ENCODE measurements at places on chromosomes 11 and 22.

GRCh38 chr11:60594998-60595642 is 79.9 kb downstream of the MS4A13 start:
- no peak for DNase-seq

DNA sequence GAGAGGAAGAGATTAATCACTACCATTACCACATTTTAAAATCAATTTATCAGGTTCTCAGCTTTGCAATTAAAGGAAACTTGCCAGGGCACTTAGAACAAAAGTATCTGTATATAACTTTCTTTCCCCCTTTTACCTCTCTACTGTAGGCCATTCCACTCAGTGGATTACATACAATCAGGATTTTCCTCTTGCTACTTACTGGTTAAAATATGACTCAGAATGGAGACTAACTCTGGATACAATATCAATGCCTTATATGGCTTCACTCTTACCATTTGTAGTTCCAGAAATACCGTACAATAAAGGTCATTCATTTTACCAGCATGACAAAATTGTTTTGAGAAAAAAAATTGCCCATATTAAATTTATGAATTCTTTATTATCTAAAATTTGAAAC is 706.8 kb downstream of the KCNA4 start:
- no peak for DNase-seq

DNA sequence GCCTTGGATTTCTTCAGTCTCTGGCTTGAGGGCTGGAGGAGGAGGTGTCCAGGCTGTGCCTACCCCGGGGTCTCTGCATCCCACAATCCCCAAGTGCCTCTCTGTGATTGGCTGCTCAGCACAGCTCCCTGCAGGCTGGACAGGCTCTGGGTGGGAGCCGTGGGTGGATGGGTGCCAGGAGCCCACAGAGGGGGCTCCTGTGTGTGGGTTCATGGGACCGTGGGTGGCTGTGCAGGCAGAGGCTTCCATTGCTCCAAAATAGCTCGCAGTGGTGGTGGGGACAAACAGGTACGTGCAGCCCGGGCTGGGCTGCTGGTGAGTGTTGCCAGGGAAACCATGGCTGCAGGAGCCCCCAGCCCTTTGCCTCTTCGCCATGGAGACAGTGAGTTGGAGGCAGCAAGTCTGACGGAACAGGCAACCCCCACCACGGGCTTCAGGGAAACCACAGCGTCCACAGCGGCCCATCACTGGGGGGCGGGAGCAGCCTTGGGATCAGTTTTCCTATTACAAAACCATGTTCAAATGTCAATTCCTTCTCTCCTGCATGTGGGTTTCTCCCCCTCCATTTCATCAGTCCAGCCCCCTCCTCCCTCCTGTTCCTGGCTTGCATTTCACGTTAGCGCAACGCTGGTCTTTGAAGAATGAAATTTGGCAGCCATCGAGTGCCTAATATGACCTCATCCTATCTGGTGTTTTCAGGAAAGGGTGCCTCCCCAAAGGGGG is 155.2 kb downstream of the TRIM29 start:
- peak; percentile 11 for DNase-seq

- DNase-seq: no peak
Observed at GRCh38 chr11:115085461-115086210, 407.3 kb downstream of the NXPE2 start.

GRCh38 chr11:15562230-15562629 is 447.5 kb downstream of the INSC start:
- DNase-seq: no peak

GRCh38 chr11:94759522-94759921 is 8.6 kb upstream of the AMOTL1 start:
- no peak for DNase-seq

GRCh38 chr11:20448834-20449233 is 61.3 kb downstream of the PRMT3 start:
- no peak for DNase-seq

- DNase-seq: no peak
Observed at GRCh38 chr11:68956142-68956541, 24.6 kb downstream of the MRGPRD start.

- no peak for DNase-seq
Observed at GRCh38 chr11:92819830-92820229, 149.6 kb upstream of the MTNR1B start.

GRCh38 chr11:85823816-85824215 is 12.9 kb upstream of the SYTL2 start:
- DNase-seq: no peak

GRCh38 chr11:130894322-130895025 is 21.8 kb downstream of the SNX19 start:
- DNase-seq: peak; percentile 61

GRCh38 chr11:72568861-72569260 is 105.4 kb downstream of the PDE2A start:
- DNase-seq: no peak

DNA sequence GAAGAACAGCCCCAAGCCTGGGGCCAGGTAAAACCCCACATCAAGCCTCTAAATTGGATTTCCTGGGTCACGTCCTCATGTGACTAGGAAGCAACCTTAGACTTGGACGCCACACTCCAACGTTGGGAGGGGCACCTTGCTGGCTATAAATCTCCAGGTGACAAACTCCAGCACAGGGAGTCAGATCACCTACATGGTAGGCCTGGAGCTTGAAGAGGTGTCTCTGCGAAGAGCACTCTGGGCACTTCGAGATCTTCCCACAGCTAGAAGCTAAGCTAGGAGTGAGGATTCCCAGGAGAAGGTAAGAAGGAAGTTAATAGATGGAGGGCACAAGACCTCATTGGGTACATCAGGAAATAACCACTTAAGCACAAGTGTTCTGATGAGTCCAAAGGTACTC is 77.1 kb upstream of the GNAZ start:
- DNase-seq: no peak

DNA sequence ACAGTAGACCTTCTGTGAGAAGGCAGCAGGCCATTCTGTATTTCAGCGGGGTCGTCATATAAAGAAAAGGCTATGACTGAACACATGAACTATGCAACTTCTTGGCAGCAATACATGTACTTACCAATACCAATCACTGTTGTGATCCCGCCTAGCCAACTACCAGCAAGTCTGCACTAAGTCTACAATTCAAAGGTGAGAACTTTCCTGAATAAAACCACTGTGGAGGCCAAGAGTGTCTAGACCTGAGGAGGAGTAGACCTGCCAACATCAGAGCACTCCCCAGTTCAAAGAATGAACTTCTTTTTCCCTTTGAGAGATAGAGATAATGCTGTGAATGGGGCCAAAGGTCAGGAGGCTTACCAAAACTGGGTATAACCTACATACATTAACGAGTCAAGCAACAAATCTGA is 108.2 kb downstream of the SIK3 start:
- no peak for DNase-seq

- DNase-seq: peak; percentile 12
Observed at GRCh38 chr11:44950031-44950624, 555 bp downstream of the TP53I11 start.

DNA sequence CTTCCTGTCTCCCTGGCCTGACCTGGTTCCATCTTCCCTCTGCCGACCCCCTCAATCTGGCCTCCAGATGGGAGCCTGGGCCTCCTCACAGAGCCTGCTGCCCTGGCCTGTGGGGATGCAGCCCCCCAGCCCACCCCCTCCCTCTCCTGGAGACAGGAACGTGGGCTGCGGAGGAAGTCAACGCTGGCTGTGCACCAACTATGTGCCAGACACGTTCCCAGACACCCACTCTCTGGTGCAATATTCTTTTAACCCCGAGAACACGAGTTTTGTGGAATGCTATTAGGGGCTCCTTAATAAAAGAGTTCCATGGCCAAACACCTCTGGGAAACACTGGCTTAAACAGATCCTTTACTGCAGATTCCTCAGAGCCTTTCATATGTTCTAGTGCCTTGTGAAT is 15.9 kb downstream of the WNT11 start:
- DNase-seq: no peak

DNA sequence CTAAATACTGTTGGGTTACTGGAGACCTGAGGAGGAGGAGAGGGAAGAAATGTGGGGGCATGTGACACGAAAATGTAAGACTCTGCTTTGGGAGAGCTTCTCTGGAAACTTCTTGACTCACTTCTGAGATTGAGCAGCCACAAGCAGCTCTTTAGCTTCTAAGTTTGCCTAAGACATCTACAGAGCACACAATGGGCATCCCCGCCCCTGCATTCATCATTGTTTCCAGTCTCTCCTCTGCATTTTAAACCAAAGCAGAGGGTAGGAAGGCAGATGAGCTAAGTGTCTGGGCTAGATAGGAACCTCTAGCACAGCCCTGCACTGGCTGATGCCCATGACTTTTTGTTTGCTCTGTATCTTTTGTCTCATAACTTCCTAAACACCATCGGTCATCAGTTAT is 2.1 kb upstream of the OR52D1 start:
- no peak for DNase-seq

DNA sequence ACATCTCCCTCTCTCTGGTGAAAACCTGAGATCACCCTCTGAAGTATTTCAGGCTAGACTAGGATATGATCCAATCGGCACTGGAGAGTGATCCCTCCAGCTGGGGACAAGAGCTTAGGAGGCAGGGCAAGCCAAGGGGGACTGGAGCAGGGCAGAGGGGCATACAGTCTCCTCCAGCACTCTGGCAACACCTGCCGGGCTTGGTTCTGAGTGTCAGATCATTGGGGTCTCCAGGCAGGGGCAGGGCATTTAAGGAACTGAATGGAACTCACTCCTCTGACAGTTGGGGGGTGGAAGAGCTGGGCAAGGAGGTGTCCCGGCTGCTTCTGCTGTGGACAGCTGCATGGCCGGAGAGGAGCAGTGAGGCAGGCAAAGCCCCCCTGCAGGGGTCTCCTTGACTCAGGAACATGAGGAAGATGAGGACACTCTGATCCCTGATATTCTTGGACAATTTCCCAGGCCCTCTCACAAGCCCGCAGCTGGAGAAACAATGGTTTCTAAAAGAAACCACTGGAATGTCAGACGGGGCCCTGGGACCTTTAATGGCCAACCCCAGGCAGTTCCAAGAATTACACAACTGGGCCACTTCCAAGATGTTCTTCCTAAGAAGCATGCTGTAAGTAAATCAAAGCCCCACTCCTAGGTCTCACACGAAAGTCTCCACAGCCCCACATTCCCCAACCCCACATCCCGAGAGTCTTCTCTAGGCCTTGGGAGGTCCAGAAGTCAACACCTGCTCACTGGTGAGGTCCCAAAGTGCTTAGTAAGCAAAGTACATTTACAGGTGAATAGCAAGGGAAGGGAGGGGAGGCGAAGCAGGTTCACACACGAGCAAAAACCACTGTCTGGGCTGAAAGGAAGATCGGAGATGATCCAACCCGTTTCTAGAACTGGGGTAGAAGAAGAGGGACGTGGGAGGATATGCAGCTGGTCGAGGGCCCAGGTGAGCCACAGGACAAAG is 1.2 kb upstream of the CCDC86 start:
- no peak for DNase-seq

DNA sequence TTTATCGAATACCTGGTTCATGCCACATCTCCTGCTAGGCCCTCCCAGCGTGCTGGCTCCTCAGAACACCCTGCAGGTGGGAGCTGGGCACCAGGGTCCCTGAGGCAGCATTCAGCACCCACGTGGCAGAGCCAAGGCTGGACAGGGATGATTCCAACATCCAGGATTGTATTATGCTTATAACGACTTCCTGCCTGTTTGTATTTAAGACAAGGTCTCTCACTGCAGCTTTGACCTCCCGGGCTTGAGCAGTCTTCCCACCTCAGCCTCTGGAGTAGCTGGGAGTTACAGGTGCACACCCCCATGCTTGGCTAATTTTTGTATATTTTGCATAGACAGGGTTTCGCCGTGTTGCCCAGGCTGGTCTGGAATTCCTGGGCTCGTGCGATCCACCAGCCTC is 64.7 kb upstream of the WNT7B start:
- DNase-seq: no peak

DNA sequence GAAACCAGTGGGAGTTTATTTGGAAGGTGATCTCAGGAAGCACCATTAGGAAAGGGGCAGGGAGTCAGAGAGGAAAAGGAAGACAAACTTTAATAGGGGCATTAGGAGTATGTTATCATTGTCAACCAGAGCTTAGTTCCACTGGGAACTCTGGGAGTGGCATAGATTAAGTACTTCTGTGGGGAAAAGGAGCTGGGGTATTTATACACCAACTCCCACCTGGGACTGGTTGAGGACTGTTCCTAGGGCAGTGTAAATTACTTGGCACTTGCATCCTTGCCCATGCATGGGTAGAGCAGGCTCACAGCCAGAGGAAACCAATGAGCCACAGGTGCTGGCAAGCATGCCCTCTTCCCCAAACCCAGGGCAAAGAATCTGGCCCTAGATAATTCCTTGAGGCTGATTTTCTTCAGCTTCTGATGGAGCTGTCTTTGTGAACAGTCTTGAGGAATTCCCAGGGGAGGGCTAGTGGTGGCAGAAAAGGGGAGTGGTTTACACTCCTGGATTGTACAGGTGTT is 541.2 kb downstream of the MIAT start:
- no peak for DNase-seq

- peak; percentile 53 for DNase-seq
Observed at GRCh38 chr11:68137833-68138232, 16.6 kb upstream of the CHKA start.

GRCh38 chr11:61277186-61278000 is 17.7 kb downstream of the VWCE start:
- no peak for DNase-seq

- no peak for DNase-seq
Observed at GRCh38 chr22:41911001-41911611, 3.8 kb downstream of the SHISA8 start.

DNA sequence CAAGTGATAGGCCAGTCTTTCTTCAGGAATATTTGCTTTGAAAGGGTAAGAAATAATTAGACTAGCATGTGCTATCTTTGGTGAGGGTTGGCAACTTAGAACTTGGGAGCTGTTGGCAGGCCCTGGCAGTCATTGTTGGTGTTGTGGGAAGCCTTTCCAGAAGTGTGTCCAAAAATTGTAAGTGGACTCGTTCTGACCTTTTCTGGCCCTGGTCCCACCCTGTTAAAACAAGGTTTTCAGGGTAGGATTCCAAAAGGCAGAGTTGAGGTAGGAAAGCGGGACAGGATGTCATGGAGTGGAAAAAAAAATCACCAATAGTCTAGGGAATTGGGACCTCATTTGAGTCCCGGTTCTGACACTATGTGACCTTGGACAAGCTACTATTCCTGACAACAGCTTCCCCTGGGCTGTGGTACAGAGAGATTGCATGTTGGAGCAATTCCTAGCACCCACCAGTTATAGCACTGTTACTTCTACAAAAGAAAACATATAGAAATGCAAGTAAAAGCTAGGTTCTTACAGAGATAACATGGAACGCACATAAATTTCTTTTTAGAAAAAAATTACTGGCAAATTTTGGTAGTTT is 299.3 kb upstream of the DDI1 start:
- DNase-seq: no peak

GRCh38 chr11:85709941-85710702 is 24.1 kb upstream of the CCDC89 start:
- DNase-seq: no peak

DNA sequence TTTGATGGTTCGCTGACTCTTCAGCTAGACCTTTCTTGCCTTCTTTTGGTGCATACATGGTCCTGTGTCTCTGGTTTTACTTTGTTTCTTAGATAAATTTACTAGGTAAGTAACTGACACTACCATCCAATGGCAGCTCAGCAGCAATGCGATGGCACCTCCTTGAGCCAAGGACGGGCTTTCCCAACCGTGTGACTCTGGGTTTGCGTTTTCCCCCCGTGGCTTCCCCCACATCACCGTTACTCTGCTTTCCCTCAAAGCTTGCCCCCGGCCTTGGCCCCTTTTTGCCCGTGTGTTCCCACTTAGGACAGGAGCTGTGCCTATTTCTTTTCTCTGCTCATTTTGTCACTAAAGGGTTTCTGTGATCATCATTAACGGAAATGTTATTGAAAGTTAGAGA is 41.5 kb downstream of the TBC1D22A start:
- DNase-seq: no peak

Measured in NCI-H2029 (cell line).